ENCODE measurements at places on chromosomes 12 and 14. TPM values are rescaled to one million over a fixed set of nuclear protein-coding genes. Genes with fewer than 3 reads are reported as not detected.

CDH24 gene
- polyA plus RNA-seq, result 6.5 TPM

GRCh38 chr12:69284131-69284530 is 44.8 kb downstream of the CPSF6 start:
- peak; percentile 77 for DNase-seq

CACNA1C gene
- polyA plus RNA-seq, result 5.4 TPM

BICDL1 gene
- polyA plus RNA-seq, result not detected

DNA sequence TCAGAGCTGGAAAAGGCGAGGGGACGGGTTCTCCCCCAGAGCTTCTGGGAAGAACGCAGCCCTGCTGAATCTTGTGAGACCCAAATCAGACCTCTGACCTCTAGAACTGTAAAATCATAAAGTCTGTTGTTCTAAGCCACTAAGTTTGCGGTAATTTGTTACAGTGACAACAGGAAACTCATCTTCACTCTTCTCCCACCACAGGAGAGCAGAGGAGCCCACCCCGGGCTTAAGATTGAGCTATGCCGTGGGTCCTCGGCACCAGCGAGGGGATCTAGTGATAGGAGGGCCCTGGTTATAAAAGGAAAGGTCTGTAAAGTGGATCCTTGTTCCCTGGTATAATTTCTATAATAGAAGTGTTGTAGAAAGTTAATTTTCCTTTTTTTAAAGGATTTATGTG is 7.6 kb downstream of the MLXIP start:
- no peak for DNase-seq

OR6C6 gene
- polyA plus RNA-seq, result not detected

DNA sequence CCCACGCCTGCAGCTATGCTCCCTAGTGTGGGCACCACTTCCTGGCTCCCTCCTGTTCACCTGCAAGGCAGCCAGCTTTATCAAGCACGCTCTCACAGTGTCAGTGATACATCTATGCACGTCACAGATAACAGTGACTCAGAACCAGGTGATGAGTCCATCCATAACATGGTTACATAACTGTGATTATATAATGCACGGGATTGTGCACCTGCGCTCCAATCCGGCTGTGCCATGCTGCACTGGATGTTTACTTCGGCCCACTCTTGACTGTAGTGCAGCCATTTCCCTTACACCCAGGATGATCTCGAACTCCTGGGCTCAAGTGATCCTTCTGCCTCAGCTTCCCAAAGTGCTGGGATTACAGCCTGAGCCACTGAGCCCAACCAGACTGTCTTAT is 38.4 kb upstream of the CEP83 start:
- DNase-seq, result no peak

CLEC1B gene
- not detected for polyA plus RNA-seq

- peak; percentile 65 for DNase-seq
Measured at GRCh38 chr14:69535230-69535848, 39.3 kb downstream of the CCDC177 start.

CFAP251 gene
- 4.4 TPM for polyA plus RNA-seq

LRRC10 gene
- polyA plus RNA-seq, result not detected

GRCh38 chr12:88623777-88624548 is 43.7 kb upstream of the KITLG start:
- DNase-seq, result peak; percentile 60

SYNDIG1L gene
- not detected for polyA plus RNA-seq

GRCh38 chr12:125006365-125006764 is 12.9 kb downstream of the BRI3BP start:
- DNase-seq, result no peak

- DNase-seq, result peak; percentile 5
Measured at GRCh38 chr14:89720741-89721729, 233.5 kb downstream of the EFCAB11 start.

ADAM20 gene
- 0.03 TPM for polyA plus RNA-seq

GRCh38 chr12:96402061-96402460 is 1.8 kb upstream of the CDK17 start:
- no peak for DNase-seq

- DNase-seq, result peak; percentile 24
Measured at GRCh38 chr14:90714811-90715210, 101.4 kb downstream of the TTC7B start.

OR8S1 gene
- polyA plus RNA-seq, result not detected

GRCh38 chr14:105379946-105380345 is 18.4 kb upstream of the TEX22 start:
- DNase-seq, result no peak

CCDC184 gene
- 0.28 TPM for polyA plus RNA-seq

SLC38A4 gene
- polyA plus RNA-seq, result 5.5 TPM

GRCh38 chr14:39704594-39704993 is 272.4 kb upstream of the FBXO33 start:
- DNase-seq, result no peak

DNA sequence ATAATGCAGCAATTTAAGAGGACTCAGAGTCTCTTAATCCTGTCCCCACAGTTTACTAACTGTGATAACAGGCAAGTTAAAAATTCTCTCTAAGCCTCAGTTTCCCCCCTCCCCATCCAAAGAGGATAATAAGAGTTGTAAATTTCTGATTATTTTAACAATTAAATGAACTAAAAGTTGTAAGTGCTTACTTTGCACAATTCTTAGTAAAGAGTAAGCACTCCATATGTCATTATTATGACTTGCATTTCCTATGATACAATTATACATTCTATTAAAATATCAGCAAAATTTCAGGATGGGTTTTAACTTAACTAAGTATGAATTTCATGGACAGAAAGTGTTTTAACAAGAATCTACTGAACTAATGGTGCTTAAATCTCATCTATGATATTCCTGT is 80.1 kb downstream of the NELL2 start:
- DNase-seq, result no peak

DHRS2 gene
- polyA plus RNA-seq, result 0.08 TPM

- DNase-seq, result peak; percentile 64
Measured at GRCh38 chr12:75446857-75447256, 33.7 kb upstream of the GLIPR1 start.

- DNase-seq, result no peak
Measured at GRCh38 chr14:82398256-82398655, 864.6 kb upstream of the SEL1L start.

SLC10A1 gene
- polyA plus RNA-seq, result not detected

- DNase-seq, result no peak
Measured at GRCh38 chr12:94863321-94864035, 140.0 kb downstream of the NDUFA12 start.

DNA sequence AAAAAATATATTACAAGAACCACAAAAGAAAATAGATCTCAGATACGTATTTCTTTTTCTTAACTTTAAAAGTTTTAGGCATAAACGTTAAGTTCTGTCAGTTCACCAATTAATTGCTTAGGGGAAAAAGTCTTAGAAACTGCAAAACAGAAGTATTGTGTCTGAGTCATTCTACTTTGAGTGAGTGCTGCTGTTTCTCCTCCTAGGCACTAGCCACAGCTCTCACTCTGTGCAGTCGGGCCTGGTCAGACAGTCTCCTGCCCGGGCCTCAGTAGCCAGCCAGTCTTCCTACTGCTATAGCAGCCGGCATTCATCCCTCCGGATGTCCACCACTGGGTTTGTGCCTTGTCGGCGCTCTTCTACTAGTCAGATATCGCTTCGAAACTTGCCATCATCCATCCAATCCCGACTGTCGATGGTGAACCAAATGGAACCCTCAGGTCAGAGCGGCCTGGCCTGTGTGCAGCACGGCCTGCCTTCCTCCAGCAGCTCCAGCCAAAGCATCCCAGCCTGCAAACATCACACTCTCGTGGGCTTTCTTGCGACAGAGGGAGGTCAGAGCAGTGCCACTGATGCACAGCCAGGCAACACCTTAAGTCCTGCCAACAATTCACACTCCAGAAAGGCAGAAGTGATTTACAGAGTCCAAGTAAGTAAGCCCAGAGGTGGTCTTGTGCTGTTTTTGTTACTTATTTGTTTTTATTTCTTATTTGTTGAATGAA is 201.3 kb downstream of the PCNX1 start:
- no peak for DNase-seq

DNA sequence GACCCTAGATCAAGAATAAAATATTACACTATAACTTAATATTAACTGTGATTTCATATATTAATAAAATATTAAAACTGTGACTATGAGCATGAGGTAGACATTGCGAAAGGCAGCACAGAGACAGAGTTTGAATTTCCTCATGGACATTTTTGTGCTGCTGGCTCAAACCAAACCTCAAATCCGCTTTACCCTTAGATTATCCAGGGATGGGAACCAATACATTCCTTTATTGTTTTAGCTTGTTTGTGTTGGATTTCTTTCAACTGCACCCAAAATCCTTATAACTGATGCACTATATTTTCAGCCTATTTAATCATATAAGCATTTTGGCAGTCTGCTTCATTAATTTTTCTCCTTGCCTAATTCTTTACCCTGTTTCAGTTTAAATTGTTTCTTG is 436.7 kb downstream of the ATP23 start:
- DNase-seq, result peak; percentile 27

DNA sequence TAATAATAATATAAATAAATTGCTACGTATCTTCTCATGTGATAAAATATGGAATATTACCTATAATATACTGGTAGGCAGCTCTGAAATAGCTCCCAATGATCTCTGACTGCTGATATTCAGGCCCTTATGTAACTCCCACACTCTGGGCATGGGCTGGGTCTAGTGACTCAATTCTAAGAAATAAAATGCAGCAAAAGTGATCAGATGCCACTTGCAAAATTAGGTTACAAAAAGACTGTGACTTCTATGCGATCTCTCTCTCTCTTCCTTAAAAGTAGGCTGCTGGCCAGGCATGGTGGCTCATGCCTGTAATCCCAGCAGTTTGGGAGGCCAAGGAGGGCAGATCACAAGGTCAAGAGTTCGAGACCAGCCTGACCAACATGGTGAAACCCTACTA is 10.3 kb upstream of the CACNB3 start:
- DNase-seq, result no peak

CCDC175 gene
- polyA plus RNA-seq, result not detected

DNA sequence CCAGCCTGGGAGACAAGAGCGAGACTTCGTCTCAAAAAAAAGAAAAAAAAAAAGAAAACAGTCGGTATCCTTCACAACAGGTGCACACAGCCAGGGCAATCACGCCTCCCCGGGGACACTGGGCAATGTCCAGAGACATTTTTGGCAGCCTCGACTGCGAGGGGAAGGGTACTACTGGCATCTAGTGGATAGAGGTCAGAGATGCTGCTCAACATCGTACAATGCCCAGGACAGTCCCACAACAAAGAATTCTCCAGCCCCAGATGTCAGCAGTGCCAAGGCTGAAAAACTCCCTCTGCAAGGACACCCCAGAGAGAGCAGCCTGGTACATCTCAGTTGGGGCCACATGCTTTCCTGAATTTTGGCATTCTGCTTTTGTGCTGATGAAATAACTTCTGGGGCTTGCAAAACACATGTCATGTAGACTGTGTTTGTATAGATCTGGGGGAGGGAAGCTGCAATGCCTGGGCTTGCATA is 21.5 kb downstream of the ALDH2 start:
- DNase-seq, result peak; percentile 83

- DNase-seq, result no peak
Measured at GRCh38 chr12:12837813-12838153, 24.6 kb downstream of the DDX47 start.

- no peak for DNase-seq
Measured at GRCh38 chr14:35299708-35300107, 7.5 kb downstream of the PSMA6 start.

DNA sequence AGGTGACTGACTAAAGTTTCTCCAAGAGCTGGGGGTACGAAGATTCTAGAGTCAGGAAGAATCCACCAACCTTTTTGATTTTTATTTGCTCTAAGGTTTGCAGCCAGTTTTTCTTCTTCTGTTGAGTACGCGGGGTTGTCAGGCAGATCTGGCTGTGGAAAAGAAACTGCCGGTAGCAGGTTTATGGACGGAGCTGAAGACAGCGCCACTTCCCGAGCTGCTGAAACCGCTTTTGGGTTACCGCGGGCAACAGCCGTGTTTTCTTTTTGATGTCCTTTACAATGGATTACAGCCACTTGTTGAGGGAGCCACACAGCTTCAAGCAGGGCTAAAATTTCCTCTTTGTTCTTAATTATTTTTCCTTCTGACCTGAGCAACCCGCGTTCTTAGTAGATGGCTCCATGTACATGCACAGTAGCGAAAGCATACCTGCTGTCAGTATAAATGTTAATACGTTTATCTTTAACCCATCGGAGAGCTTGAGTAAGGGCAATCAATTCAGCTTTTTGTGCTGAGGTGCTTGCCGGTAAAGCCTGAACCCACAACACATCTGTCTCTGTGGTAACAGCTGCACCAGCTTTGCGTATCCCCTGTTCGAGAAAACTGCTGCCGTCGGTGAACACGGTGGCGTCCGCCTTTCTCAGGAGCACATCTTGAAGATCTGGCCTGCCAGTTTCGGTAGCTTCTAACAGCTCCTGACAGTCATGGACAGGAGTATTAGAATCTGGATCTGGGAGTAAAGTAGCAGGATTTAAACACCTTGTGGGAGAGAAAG is 674.3 kb downstream of the TMEM121 start:
- no peak for DNase-seq

GRCh38 chr12:96044017-96044942 is 8.9 kb upstream of the LTA4H start:
- peak; percentile 92 for DNase-seq

- no peak for DNase-seq
Measured at GRCh38 chr12:132389526-132390286, 60.3 kb upstream of the GALNT9 start.

DNA sequence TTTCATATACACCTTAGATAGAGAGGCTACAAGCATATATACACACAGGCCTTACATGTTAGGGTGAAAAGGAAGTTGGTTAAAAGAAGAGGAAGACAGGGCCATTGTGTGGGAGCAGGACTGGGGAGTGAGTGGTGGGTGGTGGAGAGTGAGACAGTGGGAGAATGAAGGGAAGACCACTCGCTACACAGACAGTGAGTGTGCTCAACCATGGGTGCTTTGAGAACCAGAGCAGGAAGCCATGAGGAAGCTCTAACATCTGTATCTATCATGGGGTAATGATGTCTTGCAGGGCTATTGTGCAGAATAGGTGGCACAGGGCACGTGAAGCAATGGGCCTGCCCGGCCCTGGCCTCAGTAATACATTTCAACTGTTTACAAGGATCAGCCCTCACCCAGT is 11.4 kb upstream of the KRT74 start:
- DNase-seq, result no peak

- DNase-seq, result peak; percentile 58
Measured at GRCh38 chr12:19154686-19155085, 25.2 kb downstream of the PLEKHA5 start.

DNA sequence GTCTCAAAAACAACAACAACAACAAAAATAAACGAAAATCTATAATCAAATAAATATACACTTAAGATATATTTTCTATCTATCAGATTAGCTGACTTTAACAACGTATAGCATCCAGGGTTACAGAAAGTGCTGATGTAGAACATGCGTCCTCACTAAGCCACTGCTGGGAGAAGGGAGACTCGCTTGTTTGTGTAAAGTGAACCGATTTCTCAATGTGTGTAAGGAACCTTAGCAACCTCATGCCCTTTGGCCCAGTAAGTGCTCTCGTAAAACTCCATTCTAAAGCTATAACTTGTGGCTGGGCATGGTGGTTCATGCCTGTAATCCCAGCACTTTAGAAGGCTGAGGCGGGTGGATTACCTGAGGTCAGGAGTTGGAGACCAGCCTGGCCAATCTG is 23.8 kb downstream of the NFKBIA start:
- DNase-seq, result peak; percentile 85

MYF6 gene
- polyA plus RNA-seq, result 0.07 TPM

PTCSC3 gene
- polyA plus RNA-seq, result not detected

- no peak for DNase-seq
Measured at GRCh38 chr12:127620735-127621355, 646.1 kb upstream of the TMEM132C start.

RERGL gene
- 0.09 TPM for polyA plus RNA-seq

- DNase-seq, result no peak
Measured at GRCh38 chr14:93736378-93737014, 51.8 kb downstream of the PRIMA1 start.

AJUBA gene
- polyA plus RNA-seq, result 41.3 TPM
